NCI-H1048 (cell line): ENCODE measurements at places on chromosomes 3 and 15.

- no peak for DNase-seq
Measured at GRCh38 chr15:89364741-89365450, 30.3 kb upstream of the POLG start.

DNA sequence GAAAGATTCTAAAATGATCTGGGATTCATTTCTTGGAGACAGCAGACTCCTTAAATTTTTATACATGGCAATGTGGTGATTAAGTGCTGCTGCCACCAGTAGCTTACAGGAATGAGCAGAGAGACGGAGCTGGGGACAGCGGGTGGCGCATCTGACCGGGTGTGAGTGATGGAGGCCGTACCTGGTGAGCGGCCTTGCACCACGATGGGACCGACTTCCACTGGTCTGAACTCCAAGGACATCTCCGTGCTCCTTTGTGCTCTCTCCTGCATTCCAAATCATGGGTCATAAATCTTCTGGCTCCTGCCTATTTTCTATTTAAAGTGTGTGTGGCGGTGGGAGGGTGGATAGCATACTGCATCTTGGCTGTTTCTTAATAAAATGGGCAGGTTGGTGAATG lies 262.6 kb downstream of the ABHD5 start:
- no peak for DNase-seq

DNA sequence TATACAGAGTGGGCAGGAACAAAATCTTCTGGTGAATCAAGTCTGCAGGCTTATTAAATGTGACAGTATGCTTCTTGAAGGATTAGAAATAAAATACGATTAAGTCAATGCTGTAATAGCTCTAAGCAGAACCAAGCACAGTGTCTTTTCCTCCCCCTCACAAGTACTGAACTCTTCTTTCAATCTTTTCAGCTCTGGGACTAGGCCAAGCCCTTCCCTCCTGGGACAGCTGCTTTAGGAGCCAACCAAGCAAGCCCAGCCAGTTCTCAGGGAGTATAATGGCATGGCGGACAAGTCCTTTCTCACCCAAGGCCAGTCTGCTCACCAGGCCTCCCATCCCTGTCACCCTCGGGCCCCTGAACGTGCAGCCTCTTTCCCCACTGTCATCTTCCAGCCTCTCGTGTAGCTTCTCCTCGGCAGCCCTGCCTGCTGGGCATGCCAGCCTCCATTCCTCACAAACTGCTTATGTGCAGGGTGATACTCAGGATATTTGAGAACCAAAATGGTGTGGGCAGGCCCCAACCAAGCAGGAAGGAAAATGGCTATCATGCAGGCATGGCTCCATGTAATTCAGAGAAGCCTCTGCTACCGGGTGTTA lies 8.4 kb upstream of the PPP1R2 start:
- no peak for DNase-seq

DNA sequence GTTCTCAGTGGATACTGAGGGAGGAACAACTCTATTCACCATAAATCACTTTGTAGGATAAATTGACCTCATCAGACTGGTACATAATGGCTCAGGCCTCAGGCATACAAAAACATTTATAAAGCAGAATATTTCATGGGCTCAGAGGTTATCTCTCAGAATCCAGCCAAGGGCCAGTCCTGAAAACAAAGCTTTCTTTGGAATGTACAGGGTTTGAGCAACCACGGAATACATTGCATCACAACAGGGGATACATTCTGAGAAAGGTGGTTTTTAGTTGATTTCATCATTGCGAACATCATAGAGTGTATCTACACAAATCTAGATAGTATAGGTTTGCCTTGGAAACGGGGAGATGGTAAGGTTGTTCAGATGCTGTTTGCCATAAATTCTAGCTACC lies 33.4 kb upstream of the CTDSPL2 start:
- DNase-seq: no peak

- no peak for DNase-seq
Measured at GRCh38 chr15:83209333-83209732, 1.7 kb upstream of the HDGFL3 start.

DNA sequence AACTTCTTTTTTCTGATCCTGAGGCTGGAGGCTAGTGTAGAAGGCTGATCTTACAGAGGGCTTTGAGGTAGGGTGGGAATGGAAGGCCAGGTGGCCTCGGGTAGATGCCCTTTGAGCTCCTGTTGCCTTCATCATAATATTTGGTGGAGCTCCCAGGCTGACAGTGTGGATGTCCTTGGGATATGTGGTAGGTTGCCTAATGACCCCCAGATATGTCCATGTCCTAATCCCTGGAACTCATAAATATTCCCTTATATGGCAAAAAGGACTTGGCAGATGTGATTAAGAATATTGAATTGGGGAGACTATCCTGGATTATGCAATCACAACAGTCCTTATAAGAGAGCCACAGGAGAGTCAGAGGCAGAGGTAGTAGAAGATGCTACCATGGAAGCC lies 5.5 kb downstream of the ADAMTSL3 start:
- DNase-seq: no peak

DNA sequence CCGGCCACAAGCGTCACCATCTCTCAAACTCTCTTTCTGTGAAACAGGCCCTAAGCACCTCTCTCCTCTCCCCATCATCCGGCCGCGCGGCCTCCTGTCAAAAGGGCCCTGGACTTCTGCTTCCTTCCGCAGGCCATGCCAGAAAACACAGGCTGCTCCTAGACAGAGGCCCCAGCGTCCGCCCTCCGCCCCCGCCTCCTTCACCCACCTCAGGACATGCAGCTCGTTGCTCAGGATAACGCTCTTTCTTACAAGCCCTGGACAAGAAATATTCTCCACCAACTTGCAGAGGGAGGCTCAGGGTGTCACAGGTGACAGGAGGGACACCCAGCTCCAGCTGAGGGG lies 212.0 kb downstream of the XXYLT1 start:
- no peak for DNase-seq

DNA sequence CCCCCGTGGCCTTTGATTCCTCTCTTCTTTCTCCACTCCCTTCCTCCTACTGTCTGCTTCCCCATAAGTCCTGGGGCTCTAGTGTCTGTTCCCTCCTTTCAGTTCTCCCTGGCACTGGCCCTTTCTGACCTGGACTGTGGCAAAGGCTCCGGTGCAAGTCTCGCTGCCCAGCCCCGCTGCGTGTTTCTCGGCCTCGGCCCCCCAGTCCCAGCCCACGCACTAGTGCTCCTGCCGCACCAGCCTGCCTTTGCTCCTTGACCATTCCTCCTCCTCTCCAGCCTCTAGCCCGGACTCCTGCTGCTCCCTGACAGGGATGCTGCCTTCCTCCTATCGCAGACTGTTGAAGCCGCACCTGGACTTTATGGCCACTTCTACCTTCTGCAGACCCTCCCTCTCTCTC lies 2.1 kb downstream of the TM6SF1 start:
- DNase-seq: no peak

- no peak for DNase-seq
Measured at GRCh38 chr15:39719109-39719508, 63.5 kb downstream of the FSIP1 start.

- DNase-seq: no peak
Measured at GRCh38 chr3:174035328-174035886, 637.9 kb downstream of the NLGN1 start.

GRCh38 chr3:123387532-123387931 lies 61.4 kb downstream of the ADCY5 start:
- DNase-seq: no peak

DNA sequence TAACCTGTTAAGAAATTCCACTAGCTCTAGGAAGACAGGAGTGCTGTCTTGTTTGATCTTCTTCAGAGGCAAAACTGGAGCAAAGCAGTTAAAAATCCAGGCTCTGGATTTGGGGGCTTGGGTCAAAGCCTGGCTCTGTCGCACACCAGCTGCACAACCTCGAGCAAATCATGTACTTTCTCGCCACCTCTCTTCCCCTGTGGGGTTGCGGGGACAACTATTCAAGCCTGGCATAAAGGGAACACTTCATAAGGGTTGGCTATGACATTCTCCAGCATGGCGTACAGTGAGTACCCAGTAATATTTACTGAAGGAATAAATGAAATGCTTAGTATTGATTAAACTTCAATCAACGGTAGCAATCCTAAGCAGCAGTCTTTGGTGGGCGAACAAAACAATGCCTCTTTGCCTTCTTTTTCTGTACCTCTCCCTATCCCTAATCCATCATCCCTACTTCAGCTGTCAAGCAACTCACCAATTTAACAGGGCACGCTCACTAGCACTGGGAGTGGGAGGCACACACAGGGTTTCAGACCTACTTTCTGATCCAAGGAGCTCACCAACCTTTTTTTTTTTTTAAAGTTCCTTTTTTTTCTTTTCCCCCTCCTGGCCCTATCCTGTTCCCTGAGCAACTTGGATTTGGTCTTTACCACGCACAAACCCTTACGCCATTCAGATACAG lies 33.0 kb downstream of the GNB5 start:
- no peak for DNase-seq

DNA sequence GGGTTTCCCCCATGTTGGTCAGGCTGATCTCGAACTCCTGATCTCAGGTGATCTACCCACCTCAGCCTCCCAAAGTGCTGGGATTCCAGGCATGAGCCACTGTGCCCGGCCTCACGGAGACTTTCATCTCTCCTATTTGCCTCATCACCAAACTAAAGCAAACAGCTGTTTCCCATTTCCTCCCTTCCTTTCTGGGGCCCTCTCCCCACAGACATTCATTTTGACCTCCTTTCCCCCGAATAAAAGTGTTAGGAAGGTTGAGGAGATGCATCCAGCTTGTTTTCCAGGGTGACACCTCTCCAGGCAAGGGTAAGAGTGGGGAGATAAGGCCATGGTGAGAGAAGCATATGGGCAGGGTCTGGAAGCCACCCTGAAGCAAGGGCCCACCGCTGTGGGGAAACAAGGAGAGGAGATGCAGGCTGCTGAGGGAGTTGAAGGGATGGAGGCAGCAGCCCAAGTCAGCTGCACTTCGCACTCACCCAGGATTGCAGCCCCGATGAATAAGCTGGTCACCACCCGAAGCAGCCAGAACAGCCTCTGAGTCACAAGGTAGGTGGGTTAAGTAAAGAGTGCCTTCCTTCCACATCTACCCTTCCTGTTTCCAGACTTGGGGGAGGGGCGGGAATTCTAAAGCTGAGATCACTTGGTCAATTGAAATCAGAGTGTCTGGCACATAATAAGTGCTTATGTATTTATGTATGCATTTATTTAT lies 7.7 kb downstream of the DUOXA2 start:
- no peak for DNase-seq

DNA sequence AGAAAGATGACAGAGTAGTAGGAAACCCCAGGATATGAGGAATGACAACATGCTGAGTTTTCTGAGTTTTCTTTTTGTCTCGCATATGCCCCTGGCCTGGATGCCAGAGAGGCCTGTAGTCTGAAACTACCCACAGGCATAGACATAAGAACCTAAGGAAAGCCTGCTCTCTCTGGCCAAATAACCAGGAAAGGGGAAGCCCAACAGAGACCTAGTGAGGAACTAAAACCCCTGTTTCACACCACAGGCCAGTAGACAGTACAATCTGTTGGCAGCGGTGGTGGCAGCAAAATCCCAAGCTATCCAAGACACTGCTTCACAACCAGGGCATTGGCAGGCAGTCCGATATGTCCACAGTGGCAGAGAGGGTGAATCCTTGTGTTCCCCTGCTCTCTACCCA lies 55.0 kb upstream of the DCP1A start:
- no peak for DNase-seq

GRCh38 chr3:97655971-97656370 lies 108.6 kb upstream of the ARL6 start:
- DNase-seq: no peak

GRCh38 chr3:143810166-143810952 lies 37.9 kb downstream of the SLC9A9 start:
- no peak for DNase-seq

DNA sequence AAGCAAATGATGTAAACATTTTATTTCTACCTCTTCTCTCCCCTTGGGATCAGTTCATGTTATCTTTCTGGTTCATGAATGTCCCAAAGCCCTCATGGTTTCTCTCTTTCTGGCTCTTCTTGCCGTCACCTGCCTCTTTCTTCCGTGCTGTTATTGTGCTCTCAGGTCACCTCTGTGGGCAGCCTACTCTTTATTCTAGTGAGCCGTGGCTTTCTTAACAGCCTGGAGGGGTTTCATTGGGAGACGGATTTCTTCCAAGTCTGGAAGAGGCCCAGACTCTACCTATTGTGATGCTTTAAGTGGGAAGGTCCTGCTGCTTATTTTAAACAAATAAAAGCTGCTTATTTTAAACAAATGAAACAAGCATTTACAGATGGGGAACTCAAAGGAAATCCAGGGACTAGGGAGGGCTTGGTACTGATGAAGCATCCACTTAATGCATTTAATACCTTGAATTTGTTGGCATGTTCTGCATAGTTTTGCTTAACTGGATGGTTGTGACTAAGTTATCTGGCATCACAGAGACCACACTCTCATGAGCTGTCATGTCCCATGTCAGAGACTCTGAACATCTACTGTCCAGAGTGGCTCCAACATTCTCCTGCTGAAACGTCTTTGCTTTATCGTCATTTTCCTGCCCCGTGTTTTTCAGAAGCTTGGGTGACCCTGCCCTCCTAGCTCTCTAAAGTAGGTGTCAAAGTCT lies 443.3 kb downstream of the GABRG3 start:
- DNase-seq: no peak

DNA sequence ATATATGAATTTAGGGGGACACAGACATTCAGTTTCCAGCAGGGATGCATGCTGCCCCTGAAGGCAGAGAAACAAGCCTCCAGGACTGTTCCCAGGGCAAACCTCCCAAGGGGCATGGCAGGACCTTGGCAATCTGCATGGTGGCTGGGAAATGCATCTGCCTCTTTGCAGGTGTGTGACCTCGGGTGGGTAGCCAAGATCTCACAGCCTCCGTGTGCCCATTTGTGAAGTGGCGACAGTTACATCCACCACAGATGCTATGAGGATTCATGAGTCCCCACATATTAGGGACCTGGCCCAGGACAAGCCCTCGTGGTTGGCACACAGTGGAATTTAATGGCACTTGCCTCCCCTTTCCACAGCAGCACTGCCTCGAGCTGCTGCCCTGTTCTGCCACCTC lies 29.9 kb downstream of the SLC28A1 start:
- DNase-seq: no peak

- DNase-seq: no peak
Measured at GRCh38 chr3:123431658-123432324, 17.1 kb downstream of the ADCY5 start.

GRCh38 chr15:31975830-31976229 lies 54.5 kb upstream of the CHRNA7 start:
- no peak for DNase-seq

- no peak for DNase-seq
Measured at GRCh38 chr3:119257654-119258410, 17.2 kb upstream of the B4GALT4 start.

- DNase-seq: no peak
Measured at GRCh38 chr15:23881291-23881690, 194.2 kb upstream of the NDN start.

DNA sequence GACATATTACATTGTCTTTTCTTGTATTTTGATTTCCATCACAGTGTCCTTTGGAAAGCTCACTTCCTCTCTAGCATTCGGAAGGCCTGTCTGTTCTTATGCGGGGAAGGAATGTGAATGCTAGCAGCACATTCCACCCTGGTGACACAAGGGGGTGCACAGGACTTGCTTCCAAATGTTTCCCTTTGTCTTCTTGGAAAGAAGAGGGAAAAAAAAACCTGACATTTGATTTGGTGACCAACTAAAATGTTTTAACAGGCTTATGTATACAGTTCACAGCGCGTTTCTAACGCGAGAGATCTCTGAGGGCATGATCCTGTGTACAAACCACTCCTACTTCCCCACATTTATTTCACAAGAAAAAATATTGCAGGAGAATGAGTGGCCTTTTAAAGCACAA lies 107.6 kb upstream of the FXR1 start:
- no peak for DNase-seq
